Mesothelial cell of epicardium (in vitro differentiated cells): ENCODE measurements at places on chromosomes 16 and 17.
A peak's percentile ranks its signal among the peaks of the same experiment; 100 is the strongest.

DNA sequence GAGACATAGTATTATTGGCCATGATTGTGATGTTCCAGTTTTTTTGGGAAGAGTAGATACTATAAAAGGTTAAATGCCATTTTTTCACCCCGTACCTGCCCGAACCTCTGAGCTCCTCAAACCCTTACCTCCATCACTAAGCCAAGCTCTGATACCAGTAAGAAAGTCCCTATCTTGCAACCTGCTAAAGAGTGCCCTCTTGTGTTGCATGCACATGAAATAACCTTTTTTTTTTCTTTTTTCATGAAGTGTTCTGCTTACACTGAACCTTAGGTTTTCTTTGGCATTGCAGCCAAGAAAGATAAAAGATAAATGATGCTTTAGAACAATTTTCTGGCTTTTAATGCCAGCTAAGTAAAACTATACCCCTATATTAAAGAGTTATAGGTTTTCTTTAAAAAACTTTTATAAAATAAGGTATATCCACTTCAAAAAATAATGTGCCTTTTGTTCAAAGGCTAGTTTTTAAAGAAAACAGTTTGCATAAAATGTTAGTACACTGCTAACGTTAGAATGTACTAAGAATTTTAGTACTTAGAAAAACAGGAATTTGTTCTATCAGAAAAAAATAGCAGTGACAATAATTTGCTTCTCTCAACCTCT is 295.3 kb upstream of the PMFBP1 start:
- peaks cover 2% of the 10 kb centered on the region for H3K4me1 ChIP-seq
- H3K4me3 ChIP-seq: no peak overlapping the region
- DNase-seq: no peak
- no peak overlapping the region for H3K27ac ChIP-seq

DNA sequence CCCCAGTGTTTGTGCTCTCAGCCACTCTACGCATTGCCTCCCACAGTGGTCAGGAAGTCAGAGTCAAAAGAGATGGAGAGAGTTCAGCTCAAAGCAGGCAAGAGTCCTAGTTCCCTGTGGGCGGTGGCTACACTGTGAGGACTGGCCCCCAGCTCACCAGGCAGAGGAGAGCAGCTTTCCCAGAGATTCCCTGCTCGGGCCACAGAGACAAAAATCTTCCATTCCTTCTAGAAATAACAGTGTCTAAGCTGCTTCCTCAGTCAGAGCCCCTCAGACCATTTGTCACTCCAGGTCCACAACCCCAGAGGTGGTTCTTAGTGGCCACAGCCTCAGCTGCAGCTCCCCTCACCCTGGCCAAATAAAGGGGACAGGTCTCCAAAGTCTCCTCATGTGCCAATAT is 263.0 kb upstream of the RPL38 start:
- no peaks in the 10 kb centered on the region for H3K4me1 ChIP-seq
- DNase-seq: no peak
- no peak overlapping the region for H3K27ac ChIP-seq
- no peaks in the 10 kb centered on the region for H3K36me3 ChIP-seq
- no peak overlapping the region for H3K4me3 ChIP-seq

DNA sequence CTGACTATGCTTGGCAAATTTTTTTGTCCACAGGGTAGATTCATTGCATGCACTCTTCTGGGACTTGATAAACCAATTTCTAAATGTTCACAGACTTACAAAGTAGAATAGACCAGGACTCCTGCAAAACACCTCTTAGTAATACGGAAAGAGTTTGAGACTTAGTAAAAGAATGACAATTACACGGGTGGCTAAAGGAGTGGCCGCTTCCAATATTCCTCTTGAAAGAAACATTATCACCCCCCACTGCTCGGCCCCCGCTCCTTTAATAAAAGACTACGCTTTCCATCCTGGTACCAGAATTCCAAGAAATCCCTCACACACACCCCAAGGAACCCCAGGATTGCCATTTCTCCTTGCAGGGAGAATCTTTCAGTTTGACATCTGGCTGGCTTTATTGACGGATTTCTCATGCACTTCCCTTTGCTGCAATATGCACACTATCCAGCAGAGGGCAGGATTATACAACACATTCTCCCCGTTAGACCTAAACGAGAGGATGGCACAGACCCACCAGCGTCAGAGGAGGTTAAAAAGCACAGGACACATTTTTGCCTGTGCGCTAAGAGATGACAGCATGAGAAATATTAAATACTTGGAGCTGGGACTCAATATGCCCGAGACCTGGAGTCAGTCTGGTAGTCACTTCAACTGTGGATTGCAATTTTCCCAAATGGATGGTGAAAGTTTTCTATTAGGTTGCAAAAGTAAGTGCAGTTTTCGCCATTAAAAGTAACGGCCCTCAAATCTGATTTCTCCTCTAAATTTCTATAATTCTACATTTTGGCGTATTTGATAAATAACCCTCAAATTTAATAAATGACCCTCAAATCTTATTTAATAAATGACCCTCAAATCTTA is 46.6 kb upstream of the NUDT7 start:
- peak; percentile 29 for DNase-seq
- H3K36me3 ChIP-seq: no peaks in the 10 kb centered on the region
- no peak overlapping the region for H3K4me3 ChIP-seq
- no peak overlapping the region for H3K27ac ChIP-seq
- H3K27me3 ChIP-seq: no peaks in the 10 kb centered on the region
- H3K4me1 ChIP-seq: peaks cover 10% of the 10 kb centered on the region

DNA sequence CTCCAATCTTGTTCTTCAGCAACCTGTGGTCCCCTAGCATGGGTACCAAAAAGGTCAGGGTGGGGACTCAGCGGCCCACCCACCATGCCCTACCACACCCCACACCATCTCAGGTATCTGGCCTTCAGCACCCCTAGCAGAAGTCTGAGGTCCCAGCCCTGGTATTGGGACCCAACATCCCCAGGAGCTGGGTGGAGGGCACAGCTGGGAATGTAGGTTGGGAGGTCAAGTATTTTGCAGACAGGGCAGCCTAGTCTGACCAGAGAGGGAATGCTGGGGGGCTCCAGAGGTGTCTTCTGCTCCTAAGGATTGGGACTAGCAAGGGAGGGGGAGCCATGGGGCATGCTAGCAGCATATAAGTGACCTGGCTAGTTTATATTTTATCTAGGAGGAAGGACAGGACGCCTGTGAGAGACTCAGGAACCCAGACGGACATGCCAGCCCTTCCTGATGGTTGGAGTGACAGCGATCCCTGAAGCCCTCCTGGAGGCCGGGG is 822 bp upstream of the ADAM11 start:
- no peaks in the 10 kb centered on the region for H3K36me3 ChIP-seq
- H3K4me1 ChIP-seq: no peaks in the 10 kb centered on the region
- H3K4me3 ChIP-seq: peak overlapping the region; percentile 59
- no peak overlapping the region for H3K27ac ChIP-seq
- DNase-seq: no peak
- H3K27me3 ChIP-seq: peaks cover 28% of the 10 kb centered on the region

DNA sequence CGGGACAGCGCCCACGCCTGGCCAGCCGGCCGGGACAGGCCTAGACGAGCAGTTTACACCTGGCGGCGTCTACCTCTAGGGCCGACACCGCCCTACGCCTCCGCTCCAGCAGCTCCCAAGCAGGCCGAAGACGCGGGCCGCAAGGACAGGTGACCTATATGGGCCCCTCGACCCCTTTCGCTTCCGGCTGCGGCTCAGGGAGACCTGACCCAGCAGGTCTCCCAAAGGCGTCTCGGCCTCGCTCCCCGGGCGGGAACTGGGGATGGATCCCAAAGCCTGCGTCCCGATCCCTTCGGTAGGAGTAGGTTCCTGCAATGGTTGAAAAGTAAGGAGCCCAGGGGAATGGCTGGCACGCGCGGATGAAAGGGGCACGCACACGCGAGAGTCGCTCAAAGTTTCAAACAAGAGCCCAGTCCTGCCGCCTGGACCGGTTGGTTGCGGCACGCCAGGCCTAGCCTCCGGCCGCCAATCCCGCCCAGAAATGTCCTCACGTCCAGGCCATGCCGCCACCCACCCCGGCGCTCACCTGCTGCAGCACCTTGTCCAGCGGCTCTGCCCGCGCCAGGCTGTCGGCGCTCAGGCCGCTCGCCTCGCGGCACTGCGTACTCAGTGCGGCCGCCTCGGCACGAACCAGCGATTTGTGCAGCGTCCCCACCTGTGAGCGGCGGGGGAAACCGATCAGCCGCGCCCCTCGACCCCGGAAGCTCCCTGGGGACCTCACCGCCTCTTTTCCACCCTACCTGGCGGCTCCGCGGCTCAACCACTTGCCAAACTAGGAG is 630 bp downstream of the ESRP2 start:
- DNase-seq: no peak
- H3K4me3 ChIP-seq: peak overlapping the region; percentile 63
- H3K27ac ChIP-seq: peak overlapping the region; percentile 71
- peaks cover 31% of the 10 kb centered on the region for H3K27me3 ChIP-seq

GRCh38 chr17:55673743-55674506 is 48.7 kb downstream of the TMEM100 start:
- H3K4me3 ChIP-seq: no peak overlapping the region
- H3K4me1 ChIP-seq: peaks cover 7% of the 10 kb centered on the region
- peaks cover 9% of the 10 kb centered on the region for H3K27me3 ChIP-seq
- no peaks in the 10 kb centered on the region for H3K36me3 ChIP-seq
- H3K27ac ChIP-seq: no peak overlapping the region

- no peak overlapping the region for H3K4me3 ChIP-seq
- no peaks in the 10 kb centered on the region for H3K4me1 ChIP-seq
- H3K27me3 ChIP-seq: no peaks in the 10 kb centered on the region
- peaks cover 49% of the 10 kb centered on the region for H3K36me3 ChIP-seq
- H3K27ac ChIP-seq: no peak overlapping the region
- no peak for DNase-seq
Observed at GRCh38 chr16:68190081-68190480, 45.8 kb downstream of the ESRP2 start.

GRCh38 chr16:715477-716199 is 720 bp downstream of the METRN start:
- no peaks in the 10 kb centered on the region for H3K36me3 ChIP-seq
- peaks cover 44% of the 10 kb centered on the region for H3K27me3 ChIP-seq
- DNase-seq: no peak
- peaks cover 13% of the 10 kb centered on the region for H3K4me1 ChIP-seq

GRCh38 chr16:87842209-87842869 is 27.0 kb downstream of the SLC7A5 start:
- H3K27ac ChIP-seq: no peak overlapping the region
- DNase-seq: no peak
- H3K4me3 ChIP-seq: no peak overlapping the region
- H3K4me1 ChIP-seq: peaks cover 3% of the 10 kb centered on the region

- no peaks in the 10 kb centered on the region for H3K36me3 ChIP-seq
- H3K27ac ChIP-seq: no peak overlapping the region
- DNase-seq: no peak
- H3K4me3 ChIP-seq: no peak overlapping the region
- peaks cover 4% of the 10 kb centered on the region for H3K27me3 ChIP-seq
- H3K4me1 ChIP-seq: peaks cover 9% of the 10 kb centered on the region
Observed at GRCh38 chr16:73610160-73610559, 562.2 kb upstream of the ZFHX3 start.

GRCh38 chr17:10144456-10144855 is 54.0 kb downstream of the GAS7 start:
- DNase-seq: no peak
- H3K36me3 ChIP-seq: peaks cover 1% of the 10 kb centered on the region
- H3K27me3 ChIP-seq: no peaks in the 10 kb centered on the region
- H3K4me1 ChIP-seq: peaks cover 34% of the 10 kb centered on the region

DNA sequence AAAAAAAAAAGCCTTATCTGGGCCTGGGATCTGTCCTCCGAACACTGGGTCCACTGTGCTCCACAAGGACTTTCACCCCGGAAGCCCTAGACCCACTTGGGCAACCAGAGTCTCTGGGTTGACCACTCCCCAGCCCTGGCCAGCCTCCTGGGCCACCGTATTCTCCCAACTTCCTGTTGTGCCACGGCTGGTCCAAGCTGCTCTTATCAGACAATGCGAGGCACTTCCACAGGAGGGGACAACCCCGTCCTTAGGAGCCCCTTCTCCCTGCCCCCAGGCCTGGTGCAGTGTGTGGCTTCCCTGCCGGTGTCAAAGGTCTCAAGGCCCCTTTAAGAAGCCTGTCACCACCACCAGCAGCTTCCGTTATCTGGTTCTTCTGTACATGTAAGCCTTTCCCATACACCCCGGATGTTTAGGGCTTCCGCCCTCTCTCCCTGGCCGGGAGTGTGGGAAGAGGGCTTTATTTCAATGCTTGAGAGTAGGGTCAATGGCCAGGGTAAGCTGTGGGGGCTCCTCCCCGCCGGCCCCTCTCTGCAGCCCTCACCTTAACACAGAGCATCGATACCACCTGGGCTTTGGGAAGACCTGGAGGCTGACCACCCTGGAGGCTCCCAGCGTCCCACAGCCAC is 313.0 kb downstream of the SEC14L1 start:
- H3K27ac ChIP-seq: peak overlapping the region; percentile 76
- H3K4me1 ChIP-seq: peaks cover 78% of the 10 kb centered on the region
- no peaks in the 10 kb centered on the region for H3K36me3 ChIP-seq
- no peak for DNase-seq

GRCh38 chr16:82061861-82062525 is 26.9 kb downstream of the HSD17B2 start:
- no peaks in the 10 kb centered on the region for H3K36me3 ChIP-seq
- peaks cover 11% of the 10 kb centered on the region for H3K4me1 ChIP-seq
- H3K27ac ChIP-seq: no peak overlapping the region
- no peak for DNase-seq
- H3K27me3 ChIP-seq: no peaks in the 10 kb centered on the region

DNA sequence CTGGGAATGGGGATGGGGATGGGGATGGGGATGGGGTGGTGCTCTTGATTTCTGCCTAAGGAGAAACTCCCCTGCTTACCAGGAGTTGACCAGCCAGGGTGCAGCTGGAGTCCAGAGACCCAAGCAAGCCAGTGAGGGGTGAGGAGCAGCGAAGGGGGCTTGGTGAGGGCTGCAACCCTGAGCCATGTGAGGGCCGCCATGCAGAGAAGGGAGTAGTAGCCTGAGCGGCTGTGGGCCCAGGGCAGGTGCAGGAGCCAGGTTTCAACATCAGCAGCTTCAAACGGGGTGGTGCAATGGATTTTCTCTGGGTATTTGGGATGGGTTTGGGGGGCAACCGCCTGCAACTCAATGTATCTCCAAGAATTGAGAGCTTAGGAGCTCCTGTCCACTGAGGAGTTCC is 35.2 kb downstream of the COX4I1 start:
- H3K4me1 ChIP-seq: no peaks in the 10 kb centered on the region
- H3K4me3 ChIP-seq: no peak overlapping the region
- H3K27me3 ChIP-seq: peaks cover 51% of the 10 kb centered on the region
- no peak for DNase-seq

DNA sequence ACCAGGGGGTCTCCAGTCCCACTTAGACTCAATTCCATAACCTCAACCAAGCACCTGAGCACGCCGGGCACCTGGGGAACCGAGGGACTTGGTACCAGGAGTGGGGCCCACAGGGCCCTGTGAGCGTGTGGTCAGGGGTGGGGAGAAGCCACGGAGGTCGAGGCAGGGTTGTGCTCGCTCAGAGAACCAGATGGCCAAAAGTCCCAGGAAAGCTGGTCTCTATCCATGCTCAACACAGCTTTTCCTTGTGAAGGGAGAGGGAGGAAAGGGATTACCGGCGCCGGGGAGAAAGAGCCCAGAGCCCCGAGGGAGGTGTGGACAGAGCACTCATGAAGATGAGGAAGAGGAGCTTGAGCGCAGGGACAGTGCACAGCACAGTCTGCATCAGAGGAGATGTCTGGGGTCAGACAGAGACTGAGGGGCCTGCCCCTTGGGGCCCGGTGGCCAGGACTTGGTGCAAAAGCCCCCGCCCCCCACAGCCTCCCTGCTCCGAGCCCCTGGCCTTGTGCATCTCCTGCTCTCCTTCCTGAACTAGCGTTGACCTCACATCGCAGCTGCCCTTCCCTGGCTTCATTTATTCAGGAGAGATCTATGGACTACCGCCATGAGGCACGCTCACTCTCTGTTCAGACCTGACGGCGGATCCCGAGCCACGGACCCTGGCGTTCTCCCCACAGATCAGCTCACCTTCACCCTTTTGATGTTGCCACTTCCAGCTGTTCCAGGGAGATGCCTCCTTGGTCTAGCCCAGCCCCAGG is 355.4 kb upstream of the TNRC6C start:
- no peaks in the 10 kb centered on the region for H3K36me3 ChIP-seq
- H3K27ac ChIP-seq: peak overlapping the region; percentile 78
- H3K4me3 ChIP-seq: no peak overlapping the region
- peaks cover 24% of the 10 kb centered on the region for H3K4me1 ChIP-seq
- peaks cover 7% of the 10 kb centered on the region for H3K27me3 ChIP-seq
